ENCODE measurements at places on chromosomes 13 and 19.
A peak's percentile ranks its signal among the peaks of the same experiment; 100 is the strongest.

- no peak for DNase-seq
Measured at GRCh38 chr13:95112883-95113282, 188.4 kb downstream of the ABCC4 start.

GRCh38 chr19:6161271-6161850 is 25.9 kb downstream of the ACSBG2 start:
- no peak for DNase-seq

DNA sequence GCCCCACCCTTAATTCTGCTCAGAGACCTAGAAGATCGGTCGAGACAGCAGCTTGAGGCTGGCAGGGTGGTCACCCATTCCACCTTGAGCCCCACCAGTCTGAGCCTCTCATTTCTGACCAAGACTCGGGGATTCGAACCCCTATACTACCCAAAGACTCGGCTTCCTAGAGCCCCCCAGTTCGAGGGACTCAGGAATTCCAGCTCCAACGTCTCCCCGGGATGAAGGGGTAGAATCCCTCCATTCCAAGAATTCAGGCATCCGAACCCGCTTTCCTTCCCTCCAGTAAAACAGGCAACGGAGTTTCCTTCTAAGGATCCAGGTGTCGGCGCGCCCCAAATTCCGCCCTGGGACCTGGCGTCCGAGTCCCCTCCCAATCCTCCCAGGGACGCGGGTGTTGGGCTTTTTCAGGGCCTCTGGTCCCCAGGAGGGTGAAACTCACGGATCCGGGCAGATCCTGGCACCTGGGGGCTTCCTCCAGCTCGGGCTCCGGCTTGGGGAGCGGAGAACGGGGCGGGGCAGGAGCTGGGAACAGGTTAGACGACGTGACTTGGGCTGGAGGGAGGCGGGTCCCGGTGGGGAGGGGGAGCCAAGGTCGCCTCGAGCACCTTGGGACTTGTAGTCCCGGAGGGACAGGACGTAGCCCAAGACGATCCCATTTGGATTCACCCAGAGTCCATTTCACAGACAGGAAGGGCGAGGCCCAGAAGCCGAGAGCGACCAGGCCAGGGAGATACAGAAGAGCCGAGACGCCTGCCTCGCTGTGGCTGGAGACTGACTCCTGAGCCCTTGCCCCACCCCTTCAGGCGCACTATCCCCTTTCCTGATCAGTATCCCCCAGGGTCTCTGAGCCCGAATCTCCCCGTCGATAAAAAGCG is at the start of gene PPP1R13L:
Gene PPP1R13L (minus strand): TSS at position 513 of the 878 bp plus-strand sequence. CDS start 6,751 bp downstream, outside the sequence.
- DNase-seq: peak; percentile 53

GRCh38 chr13:67156723-67157060 is 73.4 kb downstream of the PCDH9 start:
- no peak for DNase-seq

GRCh38 chr19:1910177-1910576 is 5.0 kb downstream of the ADAT3 start:
- no peak for DNase-seq

GRCh38 chr19:6802336-6803035 is 30.0 kb downstream of the VAV1 start:
- peak; percentile 45 for DNase-seq

GRCh38 chr13:45320876-45321629 is 19.9 kb downstream of the TPT1 start:
- no peak for DNase-seq

GRCh38 chr13:46550822-46551221 is 2.1 kb upstream of the LRCH1 start:
- DNase-seq: no peak

GRCh38 chr13:56066321-56066720 is 1074.4 kb upstream of the PRR20A start:
- no peak for DNase-seq

GRCh38 chr13:64527561-64527960 is 2702.6 kb downstream of the PCDH9 start:
- DNase-seq: no peak

GRCh38 chr19:9906475-9907087 is 29.7 kb downstream of the OLFM2 start:
- no peak for DNase-seq

DNA sequence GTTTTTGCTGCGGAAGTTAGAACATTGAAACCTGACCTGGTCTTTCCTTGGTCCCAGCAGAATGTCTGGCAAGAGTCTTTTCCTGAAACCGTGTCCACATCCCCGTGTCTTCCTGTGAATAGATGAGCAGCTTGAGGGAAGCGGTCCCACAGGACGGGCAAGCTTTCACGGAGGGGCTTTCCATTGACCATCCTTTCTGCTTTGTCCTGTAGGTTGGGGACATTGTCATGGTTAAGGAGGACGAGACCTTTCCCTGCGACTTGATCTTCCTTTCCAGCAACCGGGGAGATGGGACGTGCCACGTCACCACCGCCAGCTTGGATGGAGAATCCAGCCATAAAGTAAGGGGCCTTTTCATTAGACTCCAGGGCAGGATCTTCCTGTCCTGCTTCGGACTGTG is 126.0 kb downstream of the ATP11A start:
- DNase-seq: no peak

DNA sequence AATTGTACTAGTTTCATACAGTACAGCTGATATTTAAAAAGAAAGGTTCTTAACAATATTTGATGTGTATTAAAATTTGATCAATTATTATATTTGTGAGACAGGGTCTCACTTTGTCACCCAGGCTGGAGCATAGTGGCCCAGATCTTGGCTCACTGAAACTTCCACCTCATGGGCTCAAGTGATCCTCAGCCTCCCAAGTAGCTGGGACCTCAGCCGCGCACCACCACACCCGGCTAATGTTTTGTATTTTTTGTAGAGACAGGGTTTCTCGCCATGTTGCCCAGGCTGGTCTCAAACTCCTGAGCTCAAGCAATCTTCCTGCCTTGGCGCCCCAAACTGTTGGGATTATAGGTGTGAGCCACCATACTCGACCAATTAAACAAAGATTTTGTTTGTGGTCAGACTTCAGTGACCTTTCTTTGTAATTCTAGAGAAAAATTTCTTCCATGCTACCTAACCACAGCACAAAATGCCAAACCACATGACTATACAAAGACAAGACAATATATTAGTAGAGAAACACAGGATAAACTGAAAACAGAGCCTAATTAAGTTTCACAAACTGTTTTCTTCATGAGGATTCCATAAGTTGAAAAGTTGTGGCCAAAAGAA is 59.6 kb downstream of the RBM26 start:
- DNase-seq: no peak

- DNase-seq: no peak
Measured at GRCh38 chr13:39273953-39274738, 235.9 kb downstream of the NHLRC3 start.

DNA sequence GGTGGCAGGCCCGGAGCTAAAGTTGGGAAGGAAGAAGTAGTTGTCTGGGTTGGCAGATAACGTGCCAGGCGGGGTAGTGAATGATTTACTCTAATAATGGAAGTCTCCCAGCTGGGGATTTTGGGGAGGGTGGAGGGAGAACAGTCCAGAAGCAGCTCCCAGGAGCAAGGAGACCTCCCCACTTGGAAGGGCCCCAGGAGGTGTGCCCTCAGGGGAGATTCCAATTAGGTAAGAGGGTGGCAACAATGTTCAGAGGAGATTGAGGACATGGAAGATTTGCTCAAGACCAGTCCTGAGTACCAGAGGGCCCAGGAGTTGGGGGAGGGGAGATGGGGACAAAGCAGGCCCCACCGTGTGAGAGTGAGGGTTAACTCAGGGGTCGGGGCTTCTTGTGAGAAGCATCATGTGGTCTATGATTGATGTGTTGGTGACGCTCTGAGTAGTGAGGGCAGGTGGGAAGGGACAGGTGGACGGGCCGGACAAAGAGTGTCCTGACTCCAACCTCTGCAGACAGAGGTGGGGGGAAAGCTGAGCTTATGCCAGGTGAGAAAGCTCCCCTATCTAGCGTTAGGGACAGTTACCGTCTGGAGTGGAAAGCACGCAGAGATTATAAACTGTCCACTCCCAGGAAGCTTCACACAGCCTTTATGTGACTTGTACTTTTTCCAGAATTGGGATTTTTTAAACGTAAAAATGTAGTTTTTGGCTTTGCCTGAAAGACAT is 3.5 kb downstream of the SPINT2 start:
- no peak for DNase-seq

Measured in HTR-8/SVneo (cell line).